ENCODE measurements at places on chromosomes 6 and 20.

DNA sequence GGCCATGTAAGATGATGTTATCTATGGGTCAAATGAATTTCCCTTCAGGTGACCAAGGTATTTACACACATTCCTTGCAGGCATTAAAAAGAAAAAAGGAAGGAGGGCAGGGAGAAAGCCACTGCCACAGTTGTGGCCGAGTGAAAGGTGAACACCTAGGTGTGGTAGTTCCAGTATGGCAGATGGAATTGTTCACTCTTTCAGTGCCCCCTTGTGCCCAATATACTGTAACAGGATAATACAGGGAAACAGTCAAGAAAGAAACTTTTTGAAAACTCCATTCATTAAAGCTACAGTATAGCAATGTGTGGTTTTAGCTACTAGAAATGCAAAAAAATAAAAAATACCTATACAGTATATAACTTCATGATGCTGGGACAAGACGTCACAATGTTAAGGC is 52.1 kb downstream of the BMP2 start:
- no peak for DNase-seq

DNA sequence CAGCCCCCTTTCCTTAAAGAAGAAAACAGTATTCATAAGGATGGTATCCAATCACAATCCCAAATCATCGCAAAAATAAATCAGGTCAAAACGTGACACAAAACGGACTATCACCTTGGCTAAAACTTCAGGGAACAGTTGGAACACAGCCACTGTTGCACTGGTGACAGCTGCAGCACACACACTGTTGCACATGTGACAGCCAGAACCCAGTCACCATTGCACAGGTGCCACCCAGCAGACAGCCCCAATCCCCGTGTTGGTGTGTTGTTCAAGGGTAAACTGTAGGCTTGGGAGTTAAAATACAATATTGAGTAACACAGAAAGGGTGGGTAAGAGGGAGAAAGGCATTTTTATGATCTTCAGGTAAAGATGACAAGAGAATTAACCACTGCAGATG is 15.8 kb downstream of the PSMB1 start:
- DNase-seq: no peak

DNA sequence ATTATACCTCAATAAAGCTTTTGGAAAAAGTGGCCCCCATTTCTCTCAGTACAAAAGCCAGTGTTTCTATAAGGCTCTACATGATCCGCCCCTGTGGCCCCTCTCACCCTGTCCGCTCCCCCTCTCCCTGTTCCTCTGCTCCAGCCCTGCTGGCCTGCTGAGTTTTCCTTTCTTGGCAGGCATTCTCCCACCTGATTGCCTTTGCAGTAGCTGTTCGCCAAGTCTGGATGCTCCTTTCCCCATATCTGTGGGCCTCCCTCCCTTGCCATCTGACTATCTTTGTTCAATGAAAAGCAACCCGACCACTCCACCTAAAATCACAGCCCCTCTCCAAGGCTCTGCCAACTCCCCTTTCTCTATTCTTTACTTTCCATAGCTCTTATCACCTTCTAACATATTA is 33.2 kb downstream of the CDH22 start:
- DNase-seq: no peak

- DNase-seq: no peak
Measured at GRCh38 chr6:155291291-155291690, 23.0 kb downstream of the TFB1M start.

DNA sequence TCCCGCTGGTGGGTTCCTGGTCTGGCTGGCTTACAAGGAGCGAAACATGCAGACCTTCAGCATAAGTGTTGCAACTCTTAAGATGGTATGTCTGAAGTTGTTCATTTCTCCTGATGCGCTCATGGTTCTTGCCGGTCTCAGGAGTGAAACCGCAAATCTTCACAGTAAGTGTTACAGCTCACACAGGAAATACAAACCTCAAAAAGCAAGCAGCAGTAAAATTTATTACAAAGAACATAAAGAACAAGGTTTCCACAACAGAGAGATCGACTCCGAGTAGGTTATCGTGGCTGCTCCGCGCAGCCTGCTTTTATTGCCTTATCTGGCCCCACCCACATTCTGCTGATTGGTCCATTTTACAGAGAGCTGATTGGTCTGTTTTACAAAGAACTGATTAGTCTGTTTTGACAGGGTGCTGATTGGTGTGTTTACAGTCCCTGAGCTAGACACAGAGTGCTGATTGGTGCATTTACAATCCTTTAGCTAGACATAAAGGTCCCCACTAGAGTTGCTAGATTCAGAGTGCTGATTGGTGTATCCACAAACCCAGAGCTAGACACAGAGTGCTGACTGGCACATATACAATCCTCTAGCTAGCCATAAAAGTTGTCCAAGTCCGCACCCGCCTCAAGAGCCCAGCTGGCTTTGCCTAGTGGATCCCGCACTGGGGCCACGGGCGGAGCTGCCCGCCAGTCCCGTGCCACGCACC is 39.2 kb downstream of the TRIM27 start:
- no peak for DNase-seq

GRCh38 chr6:144870782-144871181 is 585.6 kb downstream of the UTRN start:
- DNase-seq: no peak

DNA sequence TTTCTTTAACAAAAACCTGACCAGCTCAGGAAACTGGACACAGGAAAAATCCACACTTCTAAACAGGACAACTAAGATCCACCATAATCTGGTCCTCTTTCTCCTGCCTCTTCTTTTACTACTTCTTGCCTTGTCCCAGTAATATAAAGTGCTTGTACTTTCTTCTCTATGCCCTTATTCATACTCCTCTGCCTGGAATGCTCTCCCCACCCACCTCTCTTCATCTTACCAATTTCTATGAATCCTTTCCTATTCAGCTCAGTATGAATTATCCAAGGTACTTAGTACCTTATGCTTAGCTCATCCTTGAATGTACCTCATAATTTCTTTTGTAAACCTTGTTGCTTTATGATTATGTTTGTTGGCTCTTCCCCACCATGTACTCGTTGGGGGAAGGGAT is 159.4 kb downstream of the CDK19 start:
- DNase-seq: no peak

GRCh38 chr6:43695967-43696291 is 8.3 kb upstream of the MRPS18A start:
- no peak for DNase-seq

DNA sequence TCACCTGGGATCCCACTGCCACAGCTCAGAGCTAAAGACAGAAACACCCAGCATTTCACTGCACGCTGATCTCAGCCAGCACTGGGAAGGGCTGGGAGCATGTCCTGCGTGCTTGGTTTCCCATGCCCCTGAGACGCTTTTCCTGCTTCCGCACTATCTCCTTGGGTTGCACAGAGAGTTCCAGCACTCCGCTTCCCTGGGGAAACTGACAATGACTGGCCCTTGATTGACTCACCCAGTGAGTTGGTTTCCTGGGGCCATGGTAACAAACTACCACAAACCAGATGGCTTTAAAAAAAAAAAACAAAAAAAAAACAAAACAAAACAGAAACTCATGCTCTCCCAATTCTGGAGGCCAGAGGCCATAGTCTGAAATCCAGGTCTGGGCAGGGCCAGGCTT is 14.8 kb upstream of the MAS1L start:
- DNase-seq: no peak

DNA sequence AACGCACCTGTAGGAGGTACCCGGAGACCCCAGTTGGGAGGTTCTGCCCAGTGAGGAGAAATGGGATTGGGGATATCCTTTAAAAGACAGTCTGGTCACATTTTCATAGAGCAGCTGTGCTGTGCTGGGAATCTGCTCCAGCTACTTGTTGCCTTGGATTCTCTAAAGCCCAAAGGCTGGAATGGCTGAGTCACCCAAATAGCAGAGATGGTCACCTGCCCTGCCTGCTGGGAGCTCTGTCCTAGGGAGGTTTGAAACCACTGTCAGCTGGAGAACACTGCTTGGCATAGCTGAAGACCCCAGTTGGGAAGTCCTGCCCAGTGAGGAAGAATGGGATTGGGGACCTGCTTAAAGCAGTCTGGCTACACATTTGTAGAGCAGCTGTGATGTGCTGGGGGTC is 34.8 kb upstream of the TFB1M start:
- DNase-seq: no peak

DNA sequence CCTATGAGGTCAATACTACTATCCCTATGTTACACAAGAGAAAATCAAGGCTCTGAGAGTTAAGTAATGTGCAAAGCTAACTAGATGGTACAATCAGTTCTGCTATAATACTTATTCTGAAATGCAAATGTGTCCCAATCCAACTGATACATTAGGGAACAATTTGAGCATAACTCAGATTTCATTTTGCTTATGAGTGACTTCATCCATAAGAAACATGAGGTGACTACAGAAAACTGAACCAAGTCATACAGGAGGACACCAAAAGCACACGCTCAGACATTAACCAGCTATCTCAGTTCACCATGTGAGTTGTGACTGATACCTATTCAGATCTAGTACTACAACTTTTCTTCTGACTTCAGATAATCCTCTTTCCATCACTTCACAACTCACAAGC is 179.9 kb upstream of the RUNX2 start:
- DNase-seq: no peak

DNA sequence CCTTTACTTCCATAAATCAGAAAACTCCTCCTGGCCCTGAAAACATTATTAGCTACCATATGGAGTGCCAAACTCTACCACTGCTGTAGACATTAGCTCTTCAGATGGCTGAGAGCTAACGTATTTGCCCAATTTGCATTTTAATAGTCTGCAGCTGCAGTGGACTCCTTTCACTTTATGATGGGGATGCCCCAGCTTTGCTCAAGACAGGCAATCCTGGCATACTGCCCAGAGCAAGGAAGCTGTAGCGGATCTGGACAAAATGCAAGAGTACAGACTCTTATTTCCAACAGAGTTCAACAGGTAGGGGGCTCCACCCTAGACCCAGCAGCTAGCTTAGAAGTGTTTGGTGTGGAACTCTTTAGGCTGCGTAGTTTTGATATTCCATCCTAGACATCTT is 246.7 kb downstream of the FOXC1 start:
- peak; percentile 52 for DNase-seq

DNA sequence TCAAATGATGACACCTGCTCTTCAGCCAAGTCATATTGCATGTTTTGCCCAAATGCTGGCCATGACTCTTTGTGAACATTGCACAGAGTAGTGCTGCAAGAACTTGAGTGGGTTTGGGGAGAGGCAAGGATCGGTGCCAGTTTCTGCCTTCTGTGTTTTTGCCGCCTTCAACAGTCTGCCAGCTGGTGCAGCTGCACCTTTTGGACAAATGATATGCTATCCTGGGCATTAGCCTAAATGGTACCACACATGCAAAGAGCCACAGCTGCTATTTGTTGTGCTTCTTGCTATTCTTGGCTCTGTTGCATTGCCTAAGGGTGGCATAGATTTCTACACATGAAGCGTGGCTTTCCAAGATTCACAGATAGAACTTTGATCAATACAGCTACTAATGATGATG is 189.0 kb upstream of the CCN2 start:
- no peak for DNase-seq

DNA sequence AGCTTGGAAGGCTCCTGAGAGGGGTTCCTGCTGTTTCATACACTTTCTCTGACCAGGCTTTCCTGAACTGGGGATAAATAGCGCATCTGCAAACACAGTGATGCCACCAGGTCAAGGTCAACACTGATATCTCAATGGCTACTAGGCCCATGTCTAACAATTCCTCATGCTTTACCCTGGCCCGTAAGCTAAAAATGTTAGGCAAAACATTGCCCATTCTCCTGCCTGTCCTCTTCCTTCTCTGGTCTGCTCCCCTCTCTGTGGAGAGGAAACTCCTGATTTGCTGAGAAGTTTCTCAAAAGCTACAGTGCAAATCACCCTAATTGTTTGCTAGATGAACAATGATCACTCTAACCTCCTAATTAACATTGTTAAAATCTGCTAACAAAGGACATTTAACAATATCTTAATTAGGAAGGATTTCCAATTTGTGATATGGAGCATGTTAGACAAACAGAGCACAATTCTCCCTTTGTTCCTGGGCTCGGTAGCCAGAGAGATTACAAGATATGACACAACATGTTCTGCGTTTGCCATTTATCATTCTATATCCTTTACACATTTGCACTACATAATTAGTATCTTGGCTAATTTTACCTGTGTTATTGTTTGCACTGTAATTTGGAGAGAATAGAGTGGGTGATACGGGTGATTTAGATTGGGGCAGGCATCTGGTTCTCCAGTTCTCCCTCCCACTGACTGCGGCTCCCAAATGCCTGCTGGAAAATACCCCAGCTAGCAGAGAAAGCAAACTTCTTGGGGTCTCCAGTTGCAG is 266.8 kb downstream of the CD83 start:
- peak; percentile 98 for DNase-seq

GRCh38 chr6:42269553-42269952 is 51.9 kb upstream of the MRPS10 start:
- no peak for DNase-seq

DNA sequence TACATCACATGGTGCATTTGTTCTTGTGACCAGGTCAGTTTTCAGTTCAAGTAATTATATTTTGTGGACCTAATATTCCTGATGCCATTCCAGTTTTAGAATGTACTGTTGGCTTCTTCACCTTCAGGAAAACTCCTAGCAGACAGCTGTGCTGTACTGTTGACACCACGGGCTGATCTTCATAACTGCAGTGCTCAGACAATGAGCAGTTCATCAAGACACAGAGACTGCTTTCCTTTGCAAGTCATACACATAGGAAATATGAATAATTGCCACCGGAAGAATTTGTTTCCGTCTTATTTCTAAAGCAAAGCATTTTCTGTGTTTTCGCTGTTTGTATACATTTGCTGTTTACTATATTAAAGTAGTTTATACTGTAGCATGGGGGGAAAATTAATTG is 89.8 kb downstream of the C6orf118 start:
- DNase-seq: no peak

DNA sequence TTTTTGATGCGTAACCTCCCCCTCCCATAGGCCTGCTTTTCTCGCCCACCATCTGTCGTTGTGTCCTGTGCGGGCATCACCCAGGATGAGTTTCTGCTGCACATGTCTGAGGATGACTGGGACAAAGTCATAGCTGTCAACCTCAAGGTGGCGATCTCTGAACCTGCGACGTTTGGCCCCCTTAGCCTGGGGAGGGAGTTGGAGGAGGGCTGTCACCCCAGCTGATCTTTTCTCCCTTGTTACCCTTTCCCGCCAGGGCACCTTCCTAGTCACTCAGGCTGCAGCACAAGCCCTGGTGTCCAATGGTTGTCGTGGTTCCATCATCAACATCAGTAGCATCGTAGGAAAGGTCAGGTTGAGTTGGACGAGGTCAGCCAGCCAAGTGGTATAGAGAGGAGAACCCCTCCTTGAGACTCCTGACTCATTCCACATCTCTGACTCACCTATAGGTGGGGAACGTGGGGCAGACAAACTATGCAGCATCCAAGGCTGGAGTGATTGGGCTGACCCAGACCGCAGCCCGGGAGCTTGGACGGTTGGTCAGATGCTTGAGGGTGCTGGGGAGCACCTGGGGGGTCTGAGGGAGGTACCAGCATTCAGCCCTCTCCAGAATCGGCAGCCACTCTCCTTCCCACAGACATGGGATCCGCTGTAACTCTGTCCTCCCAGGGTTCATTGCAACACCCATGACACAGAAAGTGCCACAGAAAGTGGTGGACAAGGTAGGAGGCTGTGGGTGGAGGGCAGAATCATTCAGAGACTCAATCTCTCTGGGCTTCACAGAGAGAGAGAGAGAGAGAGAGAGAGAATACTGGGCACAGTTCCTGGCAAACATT is 954 bp downstream of the HSD17B8 start:
- no peak for DNase-seq
